Activated T-cell treated with anti-CD3 and anti-CD28 coated beads, Interleukin-2, amount 50 U/mL, for 72 hours (primary cell): ENCODE measurements at places on chromosomes 2 and 18. TPM values are rescaled to one million over a fixed set of nuclear protein-coding genes. Genes with fewer than 3 reads are reported as not detected.
A peak's percentile ranks its signal among the peaks of the same experiment; 100 is the strongest.

- H3K27me3 ChIP-seq: peaks cover 14% of the 10 kb centered on the region
- no peaks in the 10 kb centered on the region for H3K36me3 ChIP-seq
- no peak overlapping the region for H3K4me3 ChIP-seq
- no peak overlapping the region for H3K27ac ChIP-seq
Observed at GRCh38 chr2:133819906-133820305, 251.6 kb upstream of the NCKAP5 start.

DNA sequence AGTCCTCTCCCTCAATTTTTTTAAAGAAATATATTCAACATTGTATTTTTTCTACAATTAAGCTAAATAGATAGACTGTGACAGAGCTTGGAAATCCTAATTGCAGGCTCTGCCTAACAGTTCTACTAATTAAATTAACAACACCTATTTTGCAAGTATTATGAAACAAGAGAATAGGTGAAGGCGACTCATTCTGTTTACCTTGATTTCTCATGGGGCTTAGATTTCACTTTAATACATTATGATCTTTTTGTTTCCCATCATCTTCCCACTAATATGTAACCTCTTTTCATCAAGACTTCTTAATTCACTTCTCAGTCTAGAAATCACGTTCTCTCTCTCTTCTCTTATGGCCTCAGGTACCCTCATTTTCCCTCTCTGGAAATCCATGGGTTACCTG is 42.7 kb upstream of the TANK start:
- no peak overlapping the region for H3K4me3 ChIP-seq
- no peak overlapping the region for H3K27ac ChIP-seq
- H3K4me1 ChIP-seq: peaks cover 30% of the 10 kb centered on the region
- no peak for DNase-seq

Gene GCG
- total RNA-seq: not detected

Gene LINC00305
- total RNA-seq: not detected

GRCh38 chr18:58848685-58849084 is 16.0 kb upstream of the ZNF532 start:
- peaks cover 12% of the 10 kb centered on the region for H3K4me1 ChIP-seq
- peaks cover 78% of the 10 kb centered on the region for H3K27me3 ChIP-seq
- H3K36me3 ChIP-seq: peaks cover 1% of the 10 kb centered on the region
- no peak overlapping the region for H3K4me3 ChIP-seq
- DNase-seq: no peak
- no peak overlapping the region for H3K27ac ChIP-seq

DNA sequence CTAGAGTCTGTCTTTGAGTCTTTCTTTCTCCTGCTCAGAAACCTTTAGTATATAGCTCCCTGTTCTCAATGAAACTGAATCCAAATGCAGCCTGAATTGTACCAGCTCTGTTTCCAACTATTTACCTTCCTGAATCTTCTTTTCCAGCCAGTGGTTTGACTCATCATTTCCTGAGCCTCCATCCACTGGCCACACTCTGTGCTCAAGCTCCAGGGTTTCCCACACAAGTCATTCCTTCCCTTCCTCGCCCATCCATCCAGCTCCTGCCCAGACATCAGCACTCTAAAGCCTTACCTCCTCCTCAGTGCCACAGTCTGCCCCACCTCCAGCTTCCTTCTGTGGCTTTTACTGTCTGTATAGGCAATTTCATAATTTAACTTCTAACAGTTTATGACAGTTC is 233.6 kb upstream of the RASGRP3 start:
- H3K27ac ChIP-seq: no peak overlapping the region
- no peaks in the 10 kb centered on the region for H3K4me1 ChIP-seq
- no peak overlapping the region for H3K4me3 ChIP-seq
- no peaks in the 10 kb centered on the region for H3K36me3 ChIP-seq

GRCh38 chr2:23299476-23300195 is 85.3 kb upstream of the KLHL29 start:
- H3K27me3 ChIP-seq: peaks cover 12% of the 10 kb centered on the region
- H3K36me3 ChIP-seq: no peaks in the 10 kb centered on the region
- H3K4me3 ChIP-seq: no peak overlapping the region
- DNase-seq: no peak
- H3K27ac ChIP-seq: no peak overlapping the region

DNA sequence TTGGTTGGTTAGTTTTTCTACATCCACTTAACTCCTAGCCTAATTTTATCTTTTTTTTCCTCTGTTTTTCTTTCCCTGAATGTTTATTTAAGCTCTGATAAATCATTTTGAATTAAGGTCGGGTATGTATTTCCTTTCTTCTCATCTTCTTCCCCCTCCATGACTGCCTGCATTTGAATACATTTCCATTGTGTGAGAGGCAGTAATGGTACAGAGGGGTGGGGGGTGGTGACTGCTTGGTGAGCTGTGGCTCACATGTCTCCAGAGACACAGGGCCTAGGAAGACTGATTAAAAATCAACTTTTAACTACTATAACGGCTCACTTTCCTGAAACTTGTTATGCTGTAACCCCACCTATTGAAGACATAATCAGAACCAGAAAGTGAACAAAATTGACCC is 58.0 kb downstream of the NEDD4L start:
- no peak overlapping the region for H3K27ac ChIP-seq
- H3K4me3 ChIP-seq: no peak overlapping the region
- H3K36me3 ChIP-seq: no peaks in the 10 kb centered on the region

- DNase-seq: no peak
- no peaks in the 10 kb centered on the region for H3K36me3 ChIP-seq
- H3K4me3 ChIP-seq: peak overlapping the region; percentile 85
- no peaks in the 10 kb centered on the region for H3K27me3 ChIP-seq
Observed at GRCh38 chr2:68727683-68728375, 6.8 kb upstream of the ARHGAP25 start.

GRCh38 chr2:69138793-69139459 is 125.9 kb downstream of the ANTXR1 start:
- H3K36me3 ChIP-seq: no peaks in the 10 kb centered on the region
- no peak for DNase-seq
- peaks cover 10% of the 10 kb centered on the region for H3K27me3 ChIP-seq
- H3K4me3 ChIP-seq: no peak overlapping the region
- no peak overlapping the region for H3K27ac ChIP-seq
- H3K4me1 ChIP-seq: no peaks in the 10 kb centered on the region

Gene ADGRF3
- total RNA-seq: 4.8 TPM

- no peaks in the 10 kb centered on the region for H3K27me3 ChIP-seq
- no peaks in the 10 kb centered on the region for H3K36me3 ChIP-seq
- H3K4me1 ChIP-seq: no peaks in the 10 kb centered on the region
Observed at GRCh38 chr18:45637546-45638327, 22.5 kb downstream of the SLC14A2 start.

Gene L3MBTL4
- total RNA-seq: 0.07 TPM

Gene SLC23A3
- total RNA-seq: 4.0 TPM

GRCh38 chr2:96558485-96558884 is 21.9 kb downstream of the ARID5A start:
- no peaks in the 10 kb centered on the region for H3K27me3 ChIP-seq
- peak overlapping the region; percentile 83 for H3K27ac ChIP-seq
- H3K36me3 ChIP-seq: peaks cover 9% of the 10 kb centered on the region
- peaks cover 40% of the 10 kb centered on the region for H3K4me1 ChIP-seq
- DNase-seq: no peak

GRCh38 chr2:84057917-84058560 is 401.0 kb downstream of the SUCLG1 start:
- no peak overlapping the region for H3K4me3 ChIP-seq
- H3K27me3 ChIP-seq: peaks cover 9% of the 10 kb centered on the region
- H3K27ac ChIP-seq: no peak overlapping the region
- DNase-seq: no peak

Gene BCL11A
- 1.00 TPM for total RNA-seq

DNA sequence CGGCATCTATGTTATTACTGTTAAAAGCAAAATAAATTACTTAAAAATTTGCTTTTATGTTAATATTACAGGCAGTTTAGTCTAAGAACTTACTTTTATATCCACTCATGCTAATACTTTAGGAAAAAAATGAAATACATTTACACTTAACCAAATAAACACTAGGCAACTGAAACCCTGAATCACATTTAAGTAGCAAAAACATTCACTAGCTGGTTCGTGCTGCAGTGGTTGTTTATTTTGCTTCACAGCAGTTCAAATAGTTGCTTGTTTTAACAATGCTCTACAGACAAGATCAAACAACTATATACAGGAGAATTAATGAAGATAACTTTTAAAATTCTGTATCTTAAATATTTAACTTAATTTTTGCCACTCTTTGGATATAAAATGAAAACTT is 60.8 kb downstream of the ABCG8 start:
- peaks cover 2% of the 10 kb centered on the region for H3K36me3 ChIP-seq
- H3K4me1 ChIP-seq: no peaks in the 10 kb centered on the region
- H3K27ac ChIP-seq: no peak overlapping the region

DNA sequence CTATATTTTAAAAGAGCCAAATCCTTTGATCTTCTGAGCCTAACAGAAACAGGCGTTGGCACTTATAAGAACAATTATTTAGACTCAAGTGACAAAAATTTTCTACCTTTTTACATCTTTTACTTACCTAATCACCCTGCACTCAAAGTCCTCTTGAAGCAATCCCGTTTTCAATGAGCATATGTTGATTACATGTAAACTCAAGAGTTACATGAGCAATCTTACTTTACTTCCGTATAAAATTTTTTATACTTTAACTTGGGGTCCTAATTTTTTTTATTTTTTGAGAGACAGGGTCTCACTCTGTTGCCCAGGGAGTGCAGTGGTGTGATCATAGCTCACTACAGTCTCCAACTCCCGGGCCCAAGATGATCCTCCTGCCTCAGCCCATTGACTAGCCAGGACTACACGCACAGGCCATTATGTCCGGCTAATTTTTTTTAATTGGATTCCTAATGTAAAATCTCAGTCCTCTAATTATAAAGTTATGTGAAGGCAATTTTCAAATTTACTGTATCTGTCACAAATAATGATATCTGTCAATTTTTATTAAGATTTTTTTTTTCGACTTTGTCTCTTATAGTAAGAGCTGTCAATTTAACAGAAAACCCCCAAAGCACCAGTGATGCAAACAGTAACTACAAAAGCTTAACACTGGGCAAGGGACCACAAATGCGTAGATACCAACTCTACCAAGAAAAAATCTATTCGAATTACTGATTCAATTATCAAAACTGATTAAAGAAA is 19.1 kb upstream of the STPG4 start:
- H3K36me3 ChIP-seq: peaks cover 25% of the 10 kb centered on the region
- no peak for DNase-seq
- H3K27me3 ChIP-seq: no peaks in the 10 kb centered on the region
- H3K27ac ChIP-seq: peak overlapping the region; percentile 99
- peaks cover 72% of the 10 kb centered on the region for H3K4me1 ChIP-seq
- H3K4me3 ChIP-seq: peak overlapping the region; percentile 96

Gene IL36RN
- not detected for total RNA-seq

GRCh38 chr2:140122001-140122400 is 1341.8 kb upstream of the NXPH2 start:
- no peak for DNase-seq
- H3K4me1 ChIP-seq: no peaks in the 10 kb centered on the region
- no peaks in the 10 kb centered on the region for H3K36me3 ChIP-seq
- no peak overlapping the region for H3K27ac ChIP-seq
- no peak overlapping the region for H3K4me3 ChIP-seq
